ENCODE measurements at places on chromosomes 16 and 17.

GRCh38 chr17:57368637-57369336 lies 112.5 kb downstream of the MSI2 start:
- no peak overlapping the region for H3K4me3 ChIP-seq
- no peak overlapping the region for H3K27ac ChIP-seq
- H3K36me3 ChIP-seq = peaks cover 9% of the 10 kb centered on the region
- peaks cover 41% of the 10 kb centered on the region for H3K4me1 ChIP-seq
- no peaks in the 10 kb centered on the region for H3K27me3 ChIP-seq
- no peak for DNase-seq

- H3K4me3 ChIP-seq = no peak overlapping the region
- H3K27ac ChIP-seq = no peak overlapping the region
- no peak for DNase-seq
- no peaks in the 10 kb centered on the region for H3K36me3 ChIP-seq
- no peaks in the 10 kb centered on the region for H3K4me1 ChIP-seq
Observed at GRCh38 chr17:13594310-13594709, 7.4 kb downstream of the HS3ST3A1 start.

- no peak overlapping the region for H3K4me3 ChIP-seq
- no peak for DNase-seq
- peaks cover 7% of the 10 kb centered on the region for H3K27me3 ChIP-seq
- no peak overlapping the region for H3K27ac ChIP-seq
- no peaks in the 10 kb centered on the region for H3K4me1 ChIP-seq
Observed at GRCh38 chr16:74216319-74216718, 80.3 kb upstream of the PSMD7 start.

DNA sequence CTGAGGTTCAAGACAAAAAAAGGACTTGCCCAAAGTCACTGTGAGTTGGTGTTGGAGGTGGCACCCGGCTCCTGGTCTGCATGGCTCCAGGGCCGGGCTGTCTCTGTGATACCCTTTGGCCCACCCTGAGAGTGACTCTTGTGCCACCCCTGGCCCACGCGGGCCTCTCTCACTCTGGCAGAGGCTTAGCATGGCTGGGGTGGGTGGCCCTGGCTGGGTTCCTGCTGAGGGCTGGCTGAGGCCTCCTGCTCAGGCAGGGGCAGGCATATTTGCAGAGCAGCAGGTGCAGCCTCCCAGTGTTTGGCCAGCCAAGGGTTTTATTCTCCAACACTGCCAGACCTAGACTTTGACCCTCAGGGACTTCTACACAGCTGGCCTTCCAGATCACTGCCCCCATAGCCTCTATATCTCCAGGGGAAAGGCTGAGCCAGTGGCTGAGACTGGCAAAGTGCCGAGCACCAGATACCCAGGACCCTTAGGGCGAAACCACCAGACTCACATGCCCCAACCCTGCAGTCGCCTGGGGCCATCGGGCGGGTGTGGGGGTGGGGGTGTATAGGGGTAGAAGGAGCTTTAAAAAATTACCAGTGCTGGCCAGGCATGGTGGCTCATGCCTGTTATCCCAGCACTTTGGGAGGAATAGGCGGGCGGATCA lies 21.5 kb upstream of the ADGRG1 start:
- H3K27ac ChIP-seq = no peak overlapping the region
- no peak overlapping the region for H3K4me3 ChIP-seq
- DNase-seq = no peak
- peaks cover 1% of the 10 kb centered on the region for H3K36me3 ChIP-seq

GRCh38 chr17:31570951-31571892 lies 179.7 kb downstream of the RAB11FIP4 start:
- no peaks in the 10 kb centered on the region for H3K27me3 ChIP-seq
- DNase-seq = no peak
- no peak overlapping the region for H3K27ac ChIP-seq
- H3K36me3 ChIP-seq = no peaks in the 10 kb centered on the region
- H3K4me3 ChIP-seq = no peak overlapping the region

All from activated naive CD8-positive, alpha-beta T cell treated with anti-CD3 and anti-CD28 coated beads, Interleukin-2, amount 50 U/mL, for 24 hours (primary cell).